ENCODE measurements at places on chromosomes 2 and 18.

- no peak for DNase-seq
Measured at GRCh38 chr2:197197895-197198311, 112.7 kb downstream of the ANKRD44 start.

DNA sequence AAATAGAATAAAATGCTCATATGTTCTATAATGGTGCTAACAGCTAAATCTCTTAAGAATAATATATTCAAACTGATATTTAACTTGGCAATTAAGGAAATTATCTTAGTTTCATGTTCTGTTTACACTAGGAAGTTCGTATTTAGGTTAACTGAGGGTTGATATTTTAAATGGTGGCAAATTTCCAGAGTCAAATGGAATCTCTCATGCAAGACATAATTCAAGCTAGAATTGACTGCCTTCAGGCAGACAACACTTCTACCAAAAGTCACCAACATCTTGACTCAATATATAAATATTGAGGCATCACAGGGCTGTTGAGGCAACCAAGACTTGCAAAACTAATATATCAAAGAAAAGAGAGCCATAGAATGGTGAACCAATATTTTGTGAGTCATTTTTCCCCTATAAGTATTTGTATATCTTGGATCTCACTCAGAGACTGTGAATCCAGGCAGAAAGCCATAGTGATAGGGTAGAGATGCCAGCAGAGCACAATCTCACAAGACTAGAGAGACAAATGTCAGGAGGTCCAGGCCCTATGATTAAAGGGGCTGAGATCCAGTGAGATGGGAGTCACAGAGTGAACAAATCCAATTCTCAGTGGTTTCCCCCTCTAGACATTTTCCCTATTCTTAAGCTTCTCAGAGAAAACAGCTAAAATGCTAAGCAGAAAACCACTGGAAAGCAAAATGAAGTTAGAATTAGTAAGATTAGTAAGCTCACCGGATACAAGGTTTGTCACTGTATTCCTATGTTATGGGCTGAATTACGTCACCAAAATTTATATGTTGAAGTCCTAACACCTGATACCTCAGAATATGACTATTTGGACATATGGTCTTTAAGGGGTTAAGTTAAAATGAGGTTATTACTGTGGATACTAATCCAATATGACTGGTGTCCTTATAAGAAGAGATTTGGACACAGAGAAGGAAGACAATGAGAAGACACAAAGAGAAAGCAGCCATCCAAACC, 358.2 kb upstream of the UBE2E3 start:
- DNase-seq, result no peak

- DNase-seq, result no peak
Measured at GRCh38 chr2:124328397-124328796, 303.3 kb downstream of the CNTNAP5 start.

- no peak for DNase-seq
Measured at GRCh38 chr2:120779781-120780283, 44.2 kb downstream of the GLI2 start.

DNA sequence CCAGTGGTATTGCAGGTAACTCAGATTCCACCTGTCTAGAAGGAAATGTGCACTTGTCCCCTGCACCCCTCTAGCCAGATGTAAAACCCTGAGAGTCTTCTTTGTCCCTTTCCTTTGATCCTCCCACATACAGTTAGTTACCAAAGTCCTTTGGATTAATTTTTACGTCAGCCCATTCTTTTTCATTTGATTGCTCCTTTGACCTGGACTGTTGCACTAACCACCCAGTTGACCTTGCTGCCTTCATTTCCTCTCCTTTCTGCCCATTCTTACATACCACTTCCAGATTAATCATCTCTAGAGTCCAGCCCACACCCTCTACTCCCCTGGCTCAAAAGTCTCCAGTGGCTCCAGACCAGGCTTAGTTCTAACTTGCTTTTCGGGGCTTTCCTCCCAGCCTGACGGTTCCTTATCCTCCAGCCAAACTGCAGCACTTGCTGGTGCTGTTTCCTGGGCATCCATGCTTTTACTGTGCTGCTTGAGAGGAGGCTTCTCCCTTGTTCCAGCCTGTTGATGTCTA, 99.3 kb downstream of the SPTBN1 start:
- no peak for DNase-seq

GRCh38 chr2:60406192-60406591, 147.3 kb downstream of the BCL11A start:
- no peak for DNase-seq

DNA sequence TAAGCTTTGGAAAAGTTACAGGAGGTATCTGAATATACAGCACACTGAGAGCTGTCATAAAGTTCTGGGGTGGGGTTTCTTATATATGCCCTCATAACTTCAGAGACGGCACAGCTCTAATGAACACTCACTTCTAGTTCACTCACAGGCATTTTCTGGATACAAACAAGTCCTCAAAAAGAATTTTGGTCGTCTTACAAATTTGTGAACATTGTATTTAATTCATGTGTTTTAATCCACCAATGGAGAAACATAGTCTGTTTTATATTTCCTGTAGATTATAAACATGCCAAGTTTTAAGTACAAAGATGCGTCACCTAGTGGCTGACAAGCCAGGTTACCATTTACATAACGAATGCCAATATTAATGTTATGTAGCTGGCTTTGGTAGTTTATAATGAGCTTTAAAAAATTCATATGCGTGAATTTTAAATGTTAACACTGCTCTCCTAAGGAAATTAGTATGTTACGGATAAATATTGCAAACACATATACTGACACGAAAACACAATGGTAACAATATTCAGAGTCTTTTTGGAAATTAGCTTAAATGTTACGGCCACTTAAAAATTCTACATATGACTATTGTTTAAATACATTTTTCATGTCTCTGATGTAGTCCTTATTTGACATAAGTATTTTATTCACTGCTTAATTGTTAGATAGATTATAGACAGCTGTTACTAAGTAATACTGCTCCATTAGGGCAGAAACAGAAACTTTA, 2.5 kb downstream of the COL3A1 start:
- no peak for DNase-seq

DNA sequence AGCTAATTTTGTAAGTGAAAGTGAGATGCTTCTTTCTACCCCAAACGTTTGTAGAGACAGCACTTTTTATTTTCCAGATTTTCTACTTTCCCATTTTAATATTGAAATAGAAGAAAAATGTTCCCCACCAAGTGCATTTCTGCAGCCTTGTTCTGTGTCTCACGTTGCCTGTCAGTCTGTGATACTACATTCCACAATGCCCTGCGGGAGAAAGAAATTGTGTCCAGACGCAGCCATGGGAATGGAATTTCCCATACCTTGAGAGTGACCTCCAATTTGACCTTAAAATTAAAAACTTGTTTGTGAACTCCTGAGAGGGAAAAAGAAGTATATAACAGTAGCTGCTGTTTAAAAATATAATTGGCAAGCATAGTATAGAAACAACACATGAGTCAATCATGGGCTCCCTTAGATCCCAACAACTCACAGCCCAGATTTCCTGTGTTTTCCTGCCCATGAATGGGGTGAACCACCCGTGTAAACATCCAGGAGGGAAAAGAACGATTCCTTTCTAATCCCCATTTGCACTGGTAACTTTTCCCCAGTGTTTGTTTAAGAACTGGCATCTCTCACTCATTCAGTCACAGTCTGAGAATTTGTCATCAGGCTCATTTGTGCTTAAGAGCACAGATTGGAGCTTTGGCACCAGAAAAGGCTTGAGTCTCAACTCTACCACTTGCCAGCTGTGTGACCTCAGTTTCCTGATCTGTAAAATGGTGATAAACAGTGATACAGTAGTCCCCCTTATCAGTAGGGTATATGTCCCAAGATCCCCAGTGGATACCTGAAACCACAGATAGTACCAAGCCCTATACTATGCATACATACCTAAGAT, 166.1 kb upstream of the ZNF521 start:
- no peak for DNase-seq

DNA sequence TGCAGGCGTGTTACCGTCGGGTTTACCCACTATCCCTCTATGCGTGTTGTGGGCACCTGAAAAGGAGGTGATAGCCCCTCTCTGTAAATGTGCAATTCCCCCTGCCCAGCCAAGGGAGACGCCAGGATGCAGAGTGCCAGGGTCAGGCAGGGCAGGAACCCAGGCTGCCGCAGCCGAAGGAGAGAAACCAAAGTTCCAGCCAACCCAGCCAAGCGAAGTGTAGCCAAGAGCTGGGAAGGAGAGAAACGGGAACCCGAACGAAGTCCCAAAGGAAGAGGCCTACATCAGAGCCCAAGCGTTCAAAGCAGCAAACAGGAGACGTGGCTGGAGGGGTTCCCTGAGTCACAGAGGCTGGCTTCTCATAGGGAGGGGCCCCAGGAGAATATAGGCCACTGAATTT, 24.2 kb upstream of the SPR start:
- DNase-seq, result no peak

DNA sequence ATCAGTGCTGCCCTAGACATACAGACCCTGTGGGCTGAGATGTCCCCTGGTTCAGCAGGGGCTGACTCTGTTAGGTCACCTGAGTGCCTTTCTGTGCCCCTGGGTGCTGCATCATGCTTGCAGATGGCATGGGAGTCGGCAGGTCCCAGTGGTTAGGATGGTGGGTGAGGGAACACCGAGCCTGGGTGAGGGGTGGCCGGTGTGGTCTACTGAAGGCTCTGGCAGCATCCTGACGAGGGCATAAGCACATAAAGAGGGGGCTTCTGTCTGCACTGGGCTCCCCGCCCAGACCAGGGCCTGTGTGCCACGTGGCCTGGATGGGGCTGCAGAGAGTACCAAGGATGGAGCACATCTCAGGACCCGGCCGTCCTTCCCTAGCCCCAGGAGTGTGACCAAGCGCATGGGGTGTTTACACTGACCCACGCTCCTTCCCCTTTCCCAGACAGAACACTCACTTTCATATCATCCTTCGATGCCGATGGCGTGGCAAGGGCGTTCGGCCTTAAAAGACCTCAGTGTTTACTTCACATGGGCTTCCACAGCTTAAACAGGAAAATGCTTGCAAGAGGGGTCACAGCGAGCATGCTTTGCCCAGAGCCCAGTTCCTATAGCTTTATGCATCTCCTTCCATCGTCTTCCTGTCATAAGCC, 115.1 kb downstream of the STPG4 start:
- no peak for DNase-seq

- no peak for DNase-seq
Measured at GRCh38 chr2:189613077-189613636, 32.6 kb upstream of the SLC40A1 start.

DNA sequence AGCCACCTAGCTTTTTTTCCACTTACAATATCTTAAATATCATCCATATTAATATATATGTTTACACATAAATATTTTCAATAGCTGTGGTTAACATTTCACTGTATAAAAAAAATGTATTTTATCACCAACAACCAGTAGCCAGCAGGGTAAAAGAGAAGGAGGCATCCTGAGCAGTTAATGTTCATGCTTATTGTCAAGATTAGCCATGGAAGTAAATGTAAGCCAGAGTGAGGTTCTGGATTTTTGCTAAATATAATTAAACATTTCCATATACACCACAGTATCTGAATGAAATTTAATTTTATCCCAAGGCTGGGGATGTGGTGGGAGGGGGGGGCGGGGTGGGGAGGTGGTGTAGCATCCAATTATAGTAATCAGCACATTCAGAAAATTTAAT, 80.3 kb upstream of the GRB14 start:
- no peak for DNase-seq

DNA sequence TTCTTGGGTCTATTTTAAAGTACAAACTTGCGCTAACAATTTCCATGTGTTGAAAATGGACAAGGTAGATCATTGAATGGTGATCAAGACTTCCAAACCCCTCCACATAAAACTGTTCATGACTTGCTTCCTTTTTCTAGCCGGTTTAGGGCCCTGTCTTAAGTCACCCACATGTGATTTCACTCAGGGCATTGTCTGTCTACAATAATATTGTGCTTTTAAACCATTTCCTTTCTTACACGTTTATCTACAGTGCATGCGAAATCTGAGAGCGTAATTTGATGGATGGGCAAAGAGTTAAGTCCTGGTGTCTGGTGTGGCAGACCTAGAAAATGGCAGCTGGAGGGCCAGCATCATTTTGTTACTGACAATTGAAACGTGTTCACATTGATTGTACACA, 2.0 kb upstream of the ZNF516 start:
- no peak for DNase-seq

DNA sequence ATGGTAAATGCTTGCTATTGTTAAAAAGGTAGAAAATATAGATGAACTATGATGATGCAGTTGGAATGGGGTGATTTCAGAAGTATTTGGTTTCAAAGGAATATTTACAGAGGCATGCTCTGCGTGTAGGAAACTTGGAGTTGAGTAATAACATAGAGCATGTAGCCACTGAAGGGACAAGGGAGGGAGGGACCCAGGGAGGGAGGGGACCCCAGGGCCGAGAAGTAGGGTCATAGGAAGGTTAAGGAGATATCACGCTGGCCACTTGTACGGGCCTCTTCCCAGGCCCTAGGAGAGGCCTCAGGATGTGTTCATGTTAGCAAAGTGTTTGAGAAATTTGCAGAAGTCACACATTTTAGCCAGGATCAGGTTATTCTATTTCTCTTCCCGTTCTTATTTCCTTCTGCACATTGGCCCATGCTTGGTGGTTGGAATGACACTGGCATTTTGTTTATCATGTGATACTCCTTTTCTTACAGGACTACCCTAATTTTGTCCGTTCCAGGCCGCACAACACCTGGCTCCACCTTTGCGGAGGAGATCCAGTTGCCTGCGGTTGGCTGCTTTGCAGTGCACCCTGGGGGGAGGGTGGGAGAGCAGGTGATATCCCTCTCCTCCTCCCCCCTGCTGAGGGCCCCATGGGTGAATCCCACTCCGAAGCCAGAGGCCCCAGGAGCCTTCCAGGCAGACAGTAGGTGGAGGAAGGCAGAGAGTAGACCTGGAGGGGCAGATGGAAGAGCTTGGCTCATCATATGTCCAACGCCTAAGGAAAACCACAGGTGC, 16.9 kb upstream of the ACKR3 start:
- no peak for DNase-seq

DNA sequence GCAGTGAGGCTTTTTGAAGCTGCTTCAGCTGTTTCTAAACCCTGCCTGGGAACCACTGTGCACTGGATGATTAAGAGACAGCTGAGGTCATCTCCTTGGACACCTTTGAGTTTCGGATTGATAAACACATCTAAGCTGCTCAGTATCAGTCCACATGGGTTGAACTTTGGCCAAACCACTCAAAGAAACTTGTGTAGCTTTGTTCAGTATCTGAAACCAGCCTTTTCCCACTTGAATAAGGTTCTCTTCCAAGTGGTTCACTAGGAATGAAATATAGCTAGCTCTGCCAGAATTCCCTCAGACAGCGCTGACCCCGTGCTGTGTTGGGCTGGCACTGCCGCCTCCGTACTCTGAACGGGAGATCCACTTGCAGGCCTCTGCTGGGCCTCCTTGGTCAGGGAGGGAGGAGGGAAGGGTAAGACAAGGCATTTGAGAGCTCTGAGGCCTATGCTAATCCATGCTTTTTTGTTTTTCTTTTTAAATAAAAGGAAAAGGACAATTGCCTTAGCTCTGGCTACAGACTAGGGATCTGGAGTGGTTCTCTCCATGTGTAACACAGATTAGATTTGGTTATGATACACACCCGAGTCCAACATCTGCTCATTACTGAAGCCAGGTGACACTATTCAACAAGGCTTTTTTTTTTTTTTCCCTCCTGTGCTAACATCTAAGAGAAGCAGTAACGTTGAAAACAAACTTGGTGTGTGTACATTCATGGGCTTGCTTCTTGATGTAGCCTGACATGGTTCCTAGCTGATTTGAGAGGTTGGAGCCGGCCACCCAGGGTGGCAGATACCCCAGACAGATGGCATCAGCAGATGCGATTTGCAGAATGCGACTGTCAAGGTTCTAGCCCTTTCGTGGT, 67.7 kb downstream of the NCK2 start:
- DNase-seq, result no peak

GRCh38 chr2:236195726-236196125, 27.5 kb upstream of the GBX2 start:
- DNase-seq, result no peak
